Astrocyte (in vitro differentiated cells and primary cell): ENCODE measurements at places on chromosomes 5 and 9. TPM values are rescaled to one million over a fixed set of nuclear protein-coding genes. Genes with fewer than 3 reads are reported as not detected.

DNA sequence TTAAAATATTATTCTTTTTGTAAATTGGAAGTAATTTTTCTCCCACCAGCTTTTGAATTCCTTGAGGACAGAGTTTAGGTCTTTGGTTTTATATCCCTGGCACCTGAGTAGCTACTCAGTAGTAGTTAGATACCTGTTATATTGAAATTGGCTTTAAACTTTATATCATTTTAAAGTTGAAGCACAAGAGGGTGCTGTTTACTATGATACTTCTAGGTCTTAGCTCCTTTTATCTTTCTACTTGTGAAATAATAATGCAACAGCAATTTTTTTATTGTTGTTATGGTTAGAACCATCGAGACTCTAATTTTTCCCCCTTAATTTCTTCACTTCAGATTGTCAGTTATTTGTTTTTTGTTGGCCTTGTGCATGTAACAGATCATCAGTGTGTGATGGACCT is 46.3 kb downstream of the AP3S1 start:
- no peak for DNase-seq

GRCh38 chr5:32504989-32505596 is 60.6 kb upstream of the ZFR start:
- peak; percentile 93 for DNase-seq

GRCh38 chr5:141211-141610 is 49.2 kb downstream of the PLEKHG4B start:
- DNase-seq, result no peak

- DNase-seq, result no peak
Measured at GRCh38 chr9:113858282-113858681, 17.8 kb upstream of the ZNF618 start.

- no peak for DNase-seq
Measured at GRCh38 chr9:113785334-113785733, 90.8 kb upstream of the ZNF618 start.

- DNase-seq, result no peak
Measured at GRCh38 chr9:104971511-104971910, 43.6 kb upstream of the ABCA1 start.

- DNase-seq, result no peak
Measured at GRCh38 chr5:3119435-3119834, 368.0 kb upstream of the IRX2 start.

GRCh38 chr5:3531320-3531986 is 64.2 kb upstream of the IRX1 start:
- DNase-seq, result no peak

DNA sequence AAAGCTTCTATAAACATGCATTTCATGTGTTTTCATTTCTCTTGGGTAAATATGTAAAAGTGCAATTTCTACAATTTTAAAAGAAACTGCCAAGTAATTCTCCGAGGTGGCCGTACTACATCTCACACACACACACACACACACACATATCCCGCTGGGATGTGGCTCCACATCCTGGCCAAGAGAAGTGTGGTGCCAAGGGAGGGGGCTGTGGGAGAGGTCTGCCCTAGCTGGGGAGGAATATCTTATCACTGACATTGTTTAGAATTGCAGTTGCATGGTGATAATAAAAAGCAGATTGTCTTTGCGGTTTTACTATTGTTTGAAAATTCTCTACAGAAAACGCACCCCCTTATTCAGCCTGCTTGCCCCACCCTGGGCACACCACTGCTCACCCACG is 558.4 kb downstream of the BNC2 start:
- no peak for DNase-seq

DNA sequence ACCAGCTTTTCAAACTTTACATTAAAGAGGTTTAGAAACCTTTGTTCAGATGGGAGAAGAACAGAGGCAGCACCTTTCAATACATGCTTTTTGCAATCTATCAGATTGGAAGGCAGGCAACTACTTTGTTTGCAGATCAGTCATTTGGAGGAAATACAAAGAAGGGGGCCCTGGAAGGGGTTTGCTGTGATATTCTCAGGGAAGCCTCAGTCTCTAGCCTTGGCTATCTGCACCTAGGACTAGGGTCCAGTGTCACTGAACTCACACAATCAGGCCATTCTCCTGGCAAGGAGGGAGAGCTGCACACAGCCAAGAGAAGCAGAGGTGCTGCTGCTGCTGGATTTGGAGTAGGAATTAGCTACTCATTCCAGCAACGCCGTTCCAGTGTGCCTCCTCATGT is 79.5 kb downstream of the CRB2 start:
- no peak for DNase-seq

The DMGDH gene
- total RNA-seq, result not detected in 2 replicates

The DDX4 gene
- total RNA-seq, result not detected in 2 replicates

The APC gene
- 53.9 and 54.6 TPM in 2 replicates for total RNA-seq

The APBA1 gene
- 4.5 and 5.9 TPM in 2 replicates for total RNA-seq

The LRRC26 gene
- total RNA-seq, result not detected in 2 replicates

The PCDHA11 gene
- total RNA-seq, result 4.9 and 5.8 TPM in 2 replicates

The TNFSF15 gene
- 4.2 and 10.3 TPM in 2 replicates for total RNA-seq
